Thoracic aorta (tissue), 2 donors: ENCODE measurements at places on chromosomes 7 and 10.

DNA sequence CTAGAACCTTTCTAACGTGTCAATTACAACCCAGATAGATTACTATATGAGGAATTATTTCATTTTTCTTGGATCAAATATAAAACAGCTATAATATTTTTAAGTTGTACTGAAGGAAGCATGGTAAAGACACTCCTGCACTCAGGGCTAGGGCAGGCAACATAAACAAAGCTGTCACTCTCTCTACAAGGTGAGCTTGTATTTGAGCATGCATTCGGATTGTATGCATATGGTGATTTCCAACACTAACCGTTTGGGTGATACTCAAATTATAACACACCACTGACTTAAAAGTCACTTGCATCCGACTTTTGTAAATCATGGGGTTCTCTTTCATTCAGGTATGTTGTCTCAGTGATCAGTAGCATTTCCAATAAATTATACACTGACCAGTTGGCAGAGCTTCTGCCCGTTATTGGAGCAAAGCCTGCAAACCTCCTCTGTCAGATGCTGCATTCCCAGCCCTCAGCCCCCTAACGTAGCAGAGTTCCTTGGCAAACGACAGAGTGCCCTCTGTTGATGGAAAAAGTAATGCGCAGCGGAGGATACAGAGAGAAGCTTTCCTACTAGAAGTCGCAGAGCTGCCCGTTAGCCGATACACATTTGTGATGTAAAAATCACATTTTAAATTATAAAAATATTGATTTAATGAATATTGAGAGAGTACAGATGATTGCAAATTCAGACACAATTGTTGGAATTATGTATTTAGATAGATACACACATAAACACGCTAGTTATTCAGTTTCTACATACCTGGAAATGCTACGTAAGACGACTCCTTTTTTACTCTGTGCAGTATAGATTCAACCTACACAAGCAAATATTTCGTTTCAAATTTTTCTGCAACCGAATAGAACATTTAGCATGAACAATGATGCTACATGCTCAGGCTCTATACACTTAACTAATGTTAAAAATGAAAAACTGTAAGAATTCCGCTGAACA is 173.9 kb upstream of the SP4 start:
- DNase-seq, result no peak

- no peak for DNase-seq
These were observed 53.6 kb downstream of the INSIG1 start for GRCh38 chr7:155351120-155351870.

- DNase-seq, result no peak
These were observed 133.4 kb downstream of the MAD1L1 start for GRCh38 chr7:2099048-2099957.

- no peak for DNase-seq
These were observed 104.8 kb upstream of the LAMB4 start for GRCh38 chr7:108234971-108235450.

DNA sequence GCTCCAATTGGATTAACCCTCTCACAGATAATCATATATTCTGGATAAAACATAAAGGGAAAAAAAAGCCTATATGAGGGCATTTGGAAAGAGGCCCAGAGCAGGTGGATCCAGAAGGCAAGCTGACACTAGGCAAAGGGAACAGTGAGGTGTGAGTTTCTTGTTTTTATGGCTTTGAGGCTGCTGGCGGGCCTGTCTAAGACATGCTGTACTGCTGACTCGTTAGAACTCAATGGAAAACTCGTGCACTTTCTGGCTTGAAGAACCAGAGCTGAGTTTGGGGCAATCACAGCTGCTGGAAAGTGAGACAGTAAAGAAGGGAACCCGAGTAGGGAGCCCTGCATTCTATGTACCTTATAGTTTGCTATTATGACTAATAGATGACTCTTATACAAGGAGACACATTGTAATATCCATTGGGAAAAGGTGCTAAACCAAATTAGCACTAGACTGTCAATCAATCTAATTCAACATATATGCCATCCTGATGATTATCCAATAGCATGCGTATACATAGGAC is 637.1 kb downstream of the GATA3 start:
- DNase-seq, result no peak

- DNase-seq, result no peak
These were observed 32.8 kb downstream of the CPVL start for GRCh38 chr7:29113384-29114102.

GRCh38 chr7:96861-97260 is 95.5 kb upstream of the FAM20C start:
- DNase-seq, result no peak

DNA sequence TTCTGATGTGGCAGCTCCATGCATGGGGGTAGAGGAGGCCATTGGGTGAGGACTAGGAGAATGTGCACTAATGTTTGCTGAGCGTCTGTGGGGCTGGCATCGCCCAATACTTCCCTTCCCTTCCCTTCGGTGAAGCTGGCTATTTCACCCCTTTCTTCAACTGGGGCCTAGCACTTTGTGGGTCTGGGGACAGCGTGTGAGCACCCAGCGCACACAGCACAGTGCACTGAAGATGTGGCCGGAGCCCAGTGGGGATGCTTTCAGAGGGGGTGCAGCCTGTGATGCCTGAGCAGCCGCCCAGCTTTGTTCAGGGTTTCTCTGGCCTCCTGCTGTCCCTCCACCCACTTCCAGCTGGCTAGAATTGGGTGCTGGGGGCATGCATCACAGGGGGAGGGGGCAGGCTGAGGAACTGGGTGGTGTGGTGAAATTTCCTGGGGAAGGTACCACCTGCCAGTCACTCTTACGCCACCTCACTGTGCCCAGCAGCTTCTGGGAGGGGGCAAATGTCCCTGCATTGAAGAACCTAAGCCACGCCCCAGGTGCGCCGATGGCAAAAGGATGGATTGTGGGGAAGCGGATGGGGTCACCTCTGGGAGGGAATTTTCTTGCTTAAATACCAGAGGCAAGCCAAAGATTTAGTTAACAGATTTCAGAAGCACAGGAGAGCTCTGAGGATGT is 45.5 kb downstream of the CLEC2L start:
- DNase-seq, result no peak

GRCh38 chr7:39291628-39292410 is 274.4 kb upstream of the YAE1 start:
- no peak for DNase-seq

DNA sequence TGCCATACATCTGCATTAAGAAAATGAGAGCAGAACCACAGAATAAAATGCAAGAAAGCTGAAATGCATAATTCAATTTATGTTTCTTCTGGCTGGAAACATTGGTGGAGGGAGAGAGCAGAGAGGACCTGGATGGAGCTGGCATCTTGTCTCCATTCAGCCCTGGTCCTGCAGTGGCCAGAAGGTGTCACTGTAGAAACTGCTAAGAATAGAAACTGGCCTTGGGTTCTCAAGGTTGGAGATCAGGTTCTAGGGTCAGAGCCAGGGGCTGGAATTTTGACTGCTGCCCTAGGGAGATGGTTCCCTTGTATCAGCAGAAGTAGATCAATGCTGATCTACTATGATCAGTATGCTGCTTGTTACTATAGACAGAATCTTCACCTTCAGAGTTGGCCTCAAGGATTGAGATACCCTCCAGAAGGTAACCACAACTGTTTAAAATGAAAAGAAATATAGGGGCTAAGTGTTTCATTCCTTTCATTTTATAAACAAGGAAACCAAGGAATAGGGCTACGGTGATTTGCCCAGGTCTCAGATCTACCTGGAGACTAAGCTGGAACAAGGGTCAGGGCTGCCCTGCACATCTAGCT is 13.1 kb downstream of the TAS2R41 start:
- no peak for DNase-seq

DNA sequence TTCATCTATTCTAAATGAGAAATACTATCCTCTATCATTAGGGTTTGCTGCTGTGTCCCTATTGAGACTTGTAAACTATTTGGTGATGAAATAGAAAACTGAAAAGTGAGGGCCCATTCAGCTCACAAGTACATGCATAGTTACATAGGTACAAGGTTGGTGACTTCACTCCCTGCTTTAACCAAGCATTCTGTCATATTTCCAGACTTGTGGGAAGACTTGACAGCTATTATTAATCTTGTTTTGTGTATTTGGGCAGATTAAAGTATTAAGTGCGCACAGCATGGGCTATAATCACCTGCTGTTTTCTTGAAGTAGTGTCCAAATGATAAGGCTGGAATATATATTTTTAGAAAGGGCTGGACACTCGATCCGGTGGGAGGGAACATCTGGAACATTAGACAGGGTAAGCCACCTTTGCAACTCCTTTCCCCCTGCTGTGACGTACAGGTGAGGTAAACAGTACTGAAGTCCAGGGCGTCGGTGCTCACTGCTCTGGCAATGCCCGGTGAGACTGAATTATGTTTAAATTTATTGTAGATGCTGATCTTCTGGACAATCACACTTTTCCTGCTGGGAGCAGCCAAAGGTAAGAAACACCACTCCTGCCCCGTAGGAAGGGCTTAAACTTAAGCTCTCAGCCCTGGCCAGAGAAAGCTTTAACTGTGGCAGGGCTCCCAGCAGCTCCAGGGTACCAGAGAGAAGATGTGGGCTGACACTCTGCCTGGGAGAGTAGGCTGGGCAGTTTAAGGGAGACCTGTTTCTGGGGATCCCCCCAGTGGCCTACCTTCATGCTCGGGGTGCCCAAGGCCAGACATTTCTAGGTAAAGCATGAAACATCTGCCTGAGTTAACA is at the start of gene PNLIPRP1:
TSS of gene PNLIPRP1 (plus strand) at position 370 of the 855 bp plus-strand sequence. CDS start at position 541, 171 bp downstream.
- no peak for DNase-seq

GRCh38 chr7:22230238-22230637 is 126.7 kb downstream of the RAPGEF5 start:
- DNase-seq, result no peak

DNA sequence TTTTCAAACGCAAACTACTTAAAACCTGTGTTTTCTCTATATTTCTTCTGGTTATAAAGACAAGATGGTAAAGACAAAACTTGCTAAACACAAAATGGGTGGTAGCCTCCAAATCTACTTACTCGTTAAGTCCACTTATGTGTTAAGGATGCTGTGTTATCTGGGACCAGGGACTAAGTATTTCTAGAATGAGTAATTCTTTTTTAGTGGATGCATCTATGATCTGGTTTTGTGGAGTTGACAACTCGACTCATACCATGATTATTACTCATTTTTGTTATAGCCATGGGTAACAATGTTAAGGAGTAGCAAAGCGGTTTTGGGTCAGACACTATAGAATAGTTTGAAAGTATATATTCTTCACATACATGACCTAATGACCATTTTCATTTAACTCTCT is 239.5 kb upstream of the FOXP2 start:
- no peak for DNase-seq

DNA sequence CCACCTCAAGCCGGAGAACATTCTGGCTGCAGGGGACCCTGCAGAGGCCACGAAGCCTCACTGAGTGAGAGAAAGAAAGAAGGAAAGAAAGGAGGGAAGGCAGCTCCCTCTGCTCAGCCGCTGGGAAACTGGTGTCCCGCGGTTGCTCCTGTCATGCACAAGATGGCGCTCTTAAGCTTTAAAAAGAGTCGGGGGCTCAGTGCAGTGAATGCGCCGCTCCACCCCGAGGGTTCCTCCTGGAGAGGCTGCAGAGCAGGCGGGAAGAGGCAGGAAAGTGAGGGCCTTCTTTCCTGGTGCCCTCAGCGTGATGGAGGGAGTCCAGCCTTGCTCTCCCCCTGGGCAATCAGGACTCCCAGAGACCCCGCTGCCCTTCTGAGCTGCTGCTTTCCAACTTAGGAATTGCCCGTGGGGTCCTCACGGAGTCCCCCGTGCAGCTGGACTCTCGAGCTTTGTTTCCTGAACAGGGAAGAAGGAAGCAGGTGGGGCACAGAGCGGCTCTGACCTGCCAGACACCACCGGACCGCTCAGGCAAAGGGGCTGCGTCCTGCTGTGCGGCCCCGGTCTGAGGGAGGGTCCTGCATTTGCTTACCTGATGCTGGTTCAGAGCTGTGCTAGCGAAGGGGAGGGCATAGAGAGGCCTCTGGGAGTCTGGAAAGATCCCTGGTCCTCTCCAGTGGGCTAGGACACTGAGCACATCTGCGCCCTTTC is 141.9 kb upstream of the MKI67 start:
- DNase-seq, result no peak

GRCh38 chr7:98252425-98253054 is 508 bp upstream of the TECPR1 start:
- DNase-seq, result no peak

DNA sequence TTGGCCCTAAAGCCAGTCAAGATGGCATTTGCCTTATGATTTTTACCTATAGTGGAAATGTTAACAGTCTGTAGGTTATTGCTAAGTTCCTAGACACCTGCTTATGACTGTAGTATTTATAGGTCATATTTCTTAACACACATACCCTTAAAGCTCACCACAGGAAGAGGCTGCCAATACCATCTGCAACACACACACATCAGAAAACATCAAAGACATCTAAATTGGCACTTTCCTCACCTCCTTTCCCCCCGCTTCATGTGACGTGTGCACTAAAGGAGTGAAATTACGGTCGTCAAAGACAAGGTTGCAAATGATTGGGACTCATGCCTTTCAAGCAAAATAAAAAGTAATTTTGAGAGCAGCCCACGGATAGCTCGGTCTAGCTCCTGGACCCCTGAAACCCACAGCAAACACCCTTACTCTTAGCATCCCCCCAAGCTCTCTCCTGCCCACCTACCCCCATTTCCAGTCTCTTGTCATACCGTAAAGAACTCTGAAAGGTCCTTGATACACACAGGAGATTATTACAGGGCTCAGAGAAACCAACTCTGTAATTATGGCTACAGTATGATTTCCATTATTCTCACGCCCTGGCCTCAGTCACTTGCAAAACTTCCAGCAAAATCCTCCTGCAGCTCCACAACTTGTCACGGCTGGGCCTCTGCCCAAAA is 90.5 kb downstream of the PLXNA4 start:
- DNase-seq, result no peak

DNA sequence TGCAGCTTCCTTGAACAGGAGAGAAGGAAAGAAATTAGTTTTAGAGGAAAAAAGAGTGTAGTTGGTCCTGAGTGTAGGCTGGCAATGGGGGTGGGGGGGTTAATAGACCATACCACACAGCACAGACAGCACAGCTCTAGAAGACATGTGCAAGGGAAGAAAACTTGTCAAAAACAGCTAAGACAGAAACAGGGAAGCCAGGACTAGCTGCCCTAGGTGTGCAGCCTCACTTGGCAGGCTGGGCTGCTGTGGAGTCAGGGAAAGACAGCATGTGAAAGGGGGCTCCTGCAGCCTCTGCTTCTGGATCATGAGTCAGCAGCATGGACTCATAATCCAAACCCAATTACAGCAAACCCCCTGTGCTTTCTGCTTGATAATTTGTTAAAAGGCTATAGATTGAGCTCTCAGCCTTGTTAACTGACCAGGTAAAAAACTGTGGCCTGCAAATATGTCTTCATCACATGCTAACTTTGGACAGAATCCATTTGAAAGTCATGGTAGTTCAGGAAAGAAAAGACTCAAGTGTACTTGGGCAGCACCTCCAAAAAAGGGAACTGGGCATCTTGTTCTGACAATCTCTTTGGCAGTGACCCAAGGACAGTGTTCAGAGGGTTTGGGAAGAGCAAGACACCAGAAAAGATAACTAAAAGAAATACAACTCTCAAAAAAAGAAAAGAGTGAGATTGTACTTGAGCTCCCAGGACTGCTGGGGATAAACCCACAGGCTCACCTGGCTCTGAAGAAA is 142.2 kb upstream of the VWC2 start:
- no peak for DNase-seq

GRCh38 chr10:14211610-14212009 is 119.1 kb downstream of the FRMD4A start:
- no peak for DNase-seq
